ENCODE measurements at places on chromosomes 16 and 17.

DNA sequence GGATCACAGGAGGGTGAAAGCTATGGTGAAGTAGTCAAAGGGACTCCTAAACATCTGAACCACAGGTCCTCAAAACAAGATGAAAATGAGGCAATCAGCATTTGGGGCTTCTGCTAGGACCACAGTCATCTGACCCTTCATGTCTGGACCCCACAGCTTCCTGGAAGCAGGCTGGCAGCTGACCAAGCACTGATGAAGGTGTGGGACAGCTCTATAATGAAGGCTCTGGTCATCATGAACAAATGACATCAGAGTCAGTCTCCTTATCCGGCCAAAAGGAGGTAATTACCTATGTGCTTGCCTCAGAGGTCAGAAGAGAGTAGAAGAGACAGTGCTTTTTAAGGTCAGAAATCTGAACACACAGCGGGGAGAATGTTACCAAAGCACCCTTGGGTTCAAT lies 101.2 kb upstream of the GNAO1 start:
- DNase-seq = no peak

DNA sequence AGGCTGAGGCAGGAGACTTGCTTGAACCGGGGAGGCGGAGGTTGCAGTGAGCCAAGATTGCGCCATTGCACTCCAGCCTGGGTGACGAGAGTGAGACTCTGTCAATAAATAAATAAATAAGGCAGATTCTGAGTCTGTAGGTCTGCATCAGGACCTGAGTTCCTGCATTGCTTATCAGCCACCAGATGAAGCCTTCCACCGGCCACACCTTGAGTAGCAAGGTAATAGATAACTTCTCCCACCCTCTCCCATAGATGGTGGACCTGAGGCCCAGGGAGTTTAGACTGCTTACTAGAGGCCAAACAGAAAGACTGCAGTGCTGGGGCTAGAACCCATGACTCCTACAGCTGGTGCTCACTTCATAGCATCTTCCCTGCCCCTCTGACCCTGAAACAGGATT lies 22.1 kb downstream of the ZP2 start:
- no peak for DNase-seq

- no peak for DNase-seq
These were observed 6.8 kb downstream of the FHOD1 start for GRCh38 chr16:67240506-67240905.

GRCh38 chr17:4369557-4370230 lies 3.2 kb upstream of the UBE2G1 start:
- no peak for DNase-seq

- no peak for DNase-seq
These were observed 2.7 kb downstream of the SPNS2 start for GRCh38 chr17:4501295-4501949.

- no peak for DNase-seq
These were observed 129.0 kb downstream of the CDH13 start for GRCh38 chr16:82755570-82756282.

GRCh38 chr16:52022177-52022576 lies 524.8 kb downstream of the TOX3 start:
- no peak for DNase-seq

- no peak for DNase-seq
These were observed 558 bp downstream of the PEX12 start for GRCh38 chr17:35577830-35578196.

- DNase-seq = no peak
These were observed 16.8 kb upstream of the CCL1 start for GRCh38 chr17:34379868-34380267.

DNA sequence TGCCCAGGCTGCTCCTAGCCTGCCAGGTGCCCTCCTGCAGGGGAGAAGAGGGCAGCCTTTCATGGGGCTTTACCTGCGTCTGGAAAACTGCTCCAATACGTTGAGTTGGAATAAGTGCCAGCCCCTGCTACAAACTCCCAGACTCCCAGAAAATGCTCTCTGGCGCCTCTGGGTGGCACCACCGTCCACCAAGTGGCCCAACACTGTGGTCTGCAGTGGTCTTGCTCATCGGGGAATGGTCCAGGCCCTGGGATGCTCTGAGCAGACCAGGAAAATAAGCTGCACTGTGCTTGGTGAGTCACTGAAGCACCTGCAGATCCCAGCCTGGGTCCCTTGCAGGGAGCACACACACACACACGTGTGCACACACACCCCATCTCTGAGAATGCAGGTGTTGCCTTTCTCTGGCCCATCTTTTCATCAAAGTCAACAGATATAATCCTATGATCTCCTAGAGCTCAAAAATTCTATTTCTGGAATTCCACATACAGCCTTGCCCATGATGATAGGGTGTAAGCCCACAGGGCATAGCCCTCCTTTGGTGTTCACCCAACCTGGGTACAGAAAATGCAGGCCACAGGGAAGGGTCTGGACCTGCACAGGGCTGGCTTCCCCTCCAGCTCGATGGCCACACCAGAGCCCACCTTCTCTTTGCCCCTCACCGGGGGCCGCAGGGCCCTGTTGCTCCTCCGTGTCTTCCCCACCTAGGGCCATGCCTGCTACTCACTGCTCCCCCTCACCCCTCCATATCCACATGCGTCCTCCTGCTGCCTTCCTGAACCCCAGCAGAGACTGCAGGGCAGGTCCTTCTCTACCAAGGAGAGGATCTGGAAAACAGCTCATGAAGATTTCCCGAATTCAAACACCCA lies 20.5 kb downstream of the CDIP1 start:
- no peak for DNase-seq

- no peak for DNase-seq
These were observed 31.9 kb upstream of the CCR7 start for GRCh38 chr17:40597156-40597555.

- DNase-seq = no peak
These were observed 49.6 kb upstream of the SIAH1 start for GRCh38 chr16:48434653-48435317.

GRCh38 chr17:33978889-33979288 lies 276.2 kb upstream of the CCL2 start:
- no peak for DNase-seq

GRCh38 chr17:38441429-38442061 lies 13.3 kb downstream of the ARHGAP23 start:
- DNase-seq = no peak

GRCh38 chr16:84689111-84689510 lies 10.7 kb upstream of the USP10 start:
- no peak for DNase-seq

GRCh38 chr17:60472449-60472848 lies 50.2 kb downstream of the CHCT1 start:
- no peak for DNase-seq

DNA sequence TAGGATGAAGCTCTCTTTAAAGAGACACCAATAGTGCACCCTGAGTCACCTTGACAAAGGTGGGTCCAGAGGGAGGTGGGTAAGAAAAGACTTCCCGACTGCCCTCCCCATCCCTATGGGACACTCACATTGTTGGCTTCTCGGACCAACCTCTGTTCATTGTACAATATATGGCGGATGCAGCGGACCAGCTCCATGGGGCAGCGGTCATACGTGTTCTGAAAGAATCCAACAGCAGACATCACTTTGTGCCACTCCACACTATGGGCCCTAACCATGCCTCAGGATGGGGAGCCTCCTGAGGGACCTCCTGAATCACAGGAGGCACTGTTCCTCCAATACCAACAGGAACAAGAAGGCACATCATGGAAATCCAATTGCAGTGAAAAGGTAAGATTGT lies 30.4 kb upstream of the GHDC start:
- DNase-seq = no peak

GRCh38 chr17:81193470-81194224 lies 27.6 kb upstream of the AATK start:
- DNase-seq = no peak

GRCh38 chr17:61492759-61493526 lies 40.7 kb downstream of the TBX4 start:
- DNase-seq = no peak

GRCh38 chr17:6508519-6509030 lies 47.8 kb downstream of the PITPNM3 start:
- DNase-seq = no peak

DNA sequence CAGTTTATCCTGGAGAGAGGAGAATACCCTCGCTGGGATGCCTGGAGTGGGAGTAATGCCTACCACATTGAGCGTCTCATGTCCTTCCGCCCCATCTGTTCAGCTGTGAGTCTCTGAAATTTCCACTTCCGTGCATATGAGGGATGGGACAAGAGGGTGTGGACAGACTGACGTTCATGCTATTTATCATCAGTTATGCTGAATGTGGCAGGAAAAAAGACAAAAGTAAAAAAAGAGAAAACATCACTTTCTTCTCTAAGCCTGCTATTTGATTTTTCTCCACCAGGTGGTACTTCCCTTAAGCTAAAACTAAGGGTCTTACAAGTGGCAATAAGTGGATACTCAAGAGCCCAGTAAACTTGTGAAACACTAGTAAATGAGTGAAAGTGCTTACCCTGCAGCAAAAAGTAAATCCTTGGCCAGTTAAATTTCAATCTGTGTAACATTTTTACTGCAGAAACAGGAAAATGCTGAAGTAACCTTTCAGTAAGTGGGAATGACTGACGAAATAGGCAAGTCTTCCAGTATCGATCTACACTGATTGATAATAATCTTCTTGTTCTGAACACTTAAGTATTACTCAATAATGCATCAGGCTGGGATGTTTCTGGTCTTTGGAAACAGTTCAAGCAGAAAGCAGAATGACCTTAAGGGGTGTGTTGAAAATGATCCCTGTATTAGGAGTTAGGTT lies 5.6 kb downstream of the CRYBA1 start:
- DNase-seq = no peak

DNA sequence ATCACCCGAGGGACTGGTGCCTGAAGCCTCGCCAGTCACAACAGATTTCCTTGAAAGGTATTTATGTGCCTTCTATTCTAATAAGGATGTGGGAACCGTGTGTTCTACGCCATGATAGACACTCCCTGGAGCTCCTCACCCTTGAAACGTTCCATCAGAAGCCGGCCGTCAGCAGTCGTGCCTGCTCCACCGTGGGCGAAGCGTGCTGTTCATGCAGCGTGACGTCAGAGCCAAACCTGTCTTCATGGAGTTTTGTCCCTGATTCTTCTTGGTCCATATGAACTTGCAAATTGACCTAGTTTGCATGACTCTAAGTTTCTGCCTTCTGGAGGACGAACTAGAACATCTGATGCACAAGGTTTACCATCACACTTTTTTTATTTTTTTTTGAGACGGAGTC lies 4.5 kb upstream of the PPP1R27 start:
- DNase-seq = no peak

GRCh38 chr16:56268799-56269198 lies 77.5 kb downstream of the GNAO1 start:
- no peak for DNase-seq

DNA sequence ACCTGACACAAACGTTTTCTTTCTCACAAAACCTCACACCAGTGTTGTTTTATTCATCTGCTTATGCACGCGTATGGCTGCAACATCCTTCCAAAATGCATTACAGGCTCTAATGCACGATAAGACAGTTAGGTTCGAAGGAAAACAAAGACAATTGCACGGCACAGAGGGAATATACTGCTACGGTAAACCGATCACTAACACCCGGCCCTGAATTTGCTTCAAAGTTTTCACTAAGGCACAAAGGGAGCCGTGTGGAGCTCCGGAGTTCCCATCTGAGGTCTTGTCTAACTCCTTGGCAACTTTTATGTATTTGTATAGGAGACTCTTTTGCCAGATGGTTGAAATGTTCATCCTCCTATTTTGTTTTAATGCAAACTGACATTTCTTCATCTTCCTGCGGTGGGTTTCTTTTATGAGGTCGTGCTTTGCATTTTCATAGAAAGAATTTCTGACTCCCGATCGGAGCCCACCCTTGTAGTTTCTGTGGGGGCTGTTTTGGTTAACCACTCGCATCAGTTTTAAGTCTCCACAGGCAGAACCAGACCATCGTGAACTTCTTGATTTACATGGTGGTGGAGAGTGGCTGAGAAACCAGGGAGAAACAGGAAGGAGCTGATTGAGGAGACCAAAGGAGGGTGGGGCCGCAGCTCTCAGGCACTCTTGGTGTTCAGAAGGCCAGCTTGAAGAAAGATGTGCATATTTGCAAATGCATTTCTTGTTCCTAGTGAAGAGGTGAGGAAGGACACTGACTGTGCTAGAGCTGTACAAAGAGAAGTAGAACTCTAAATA lies 516.8 kb downstream of the MAF start:
- no peak for DNase-seq

GRCh38 chr17:1521086-1521640 lies 4.8 kb upstream of the INPP5K start:
- no peak for DNase-seq

DNA sequence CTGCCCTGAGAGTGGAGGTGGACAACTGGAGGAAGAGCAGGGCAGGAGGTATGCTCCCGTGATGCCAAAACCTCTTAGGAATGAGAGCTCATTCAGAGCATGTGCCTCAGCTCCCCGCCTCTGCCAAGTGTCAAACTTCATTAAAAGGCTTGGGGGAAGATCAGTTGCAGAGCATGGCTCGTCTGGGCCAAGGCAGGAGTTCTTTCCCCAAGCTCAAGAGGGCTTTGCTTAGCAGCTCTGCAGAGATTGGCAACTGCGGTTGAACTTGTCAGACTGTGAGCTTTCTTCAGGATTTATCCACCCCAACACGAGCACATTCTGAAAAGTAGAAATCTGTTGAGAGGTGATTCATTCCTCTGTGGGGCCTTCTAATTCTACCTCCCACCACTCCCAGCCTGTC lies 248.1 kb downstream of the HS3ST3A1 start:
- DNase-seq = no peak
